ENCODE measurements at places on chromosomes 2 and 18. TPM values are rescaled to one million over a fixed set of nuclear protein-coding genes. Genes with fewer than 3 reads are reported as not detected.

Gene MZT2B
- 333 TPM for total RNA-seq

Gene GPBAR1
- not detected for total RNA-seq

Gene TBR1
- total RNA-seq = not detected

Gene FKBP7
- total RNA-seq = 1.1 TPM

Gene SLC23A3
- total RNA-seq = 0.11 TPM

Gene LDLRAD4
- not detected for total RNA-seq

Measured in hair follicular keratinocyte (primary cell).